ENCODE measurements at places on chromosomes 12 and 14. TPM values are rescaled to one million over a fixed set of nuclear protein-coding genes. Genes with fewer than 3 reads are reported as not detected.
A peak's percentile ranks its signal among the peaks of the same experiment; 100 is the strongest.

GRCh38 chr12:31386364-31386777 is 60.4 kb upstream of the SINHCAF start:
- no peak for DNase-seq

- no peak for DNase-seq
Measured at GRCh38 chr12:50211392-50212070, 44.4 kb upstream of the CERS5 start.

- DNase-seq, result no peak
Measured at GRCh38 chr12:121550974-121551634, 29.7 kb downstream of the KDM2B start.

- DNase-seq, result no peak
Measured at GRCh38 chr12:12428047-12428446, 71.2 kb downstream of the BORCS5 start.

DNA sequence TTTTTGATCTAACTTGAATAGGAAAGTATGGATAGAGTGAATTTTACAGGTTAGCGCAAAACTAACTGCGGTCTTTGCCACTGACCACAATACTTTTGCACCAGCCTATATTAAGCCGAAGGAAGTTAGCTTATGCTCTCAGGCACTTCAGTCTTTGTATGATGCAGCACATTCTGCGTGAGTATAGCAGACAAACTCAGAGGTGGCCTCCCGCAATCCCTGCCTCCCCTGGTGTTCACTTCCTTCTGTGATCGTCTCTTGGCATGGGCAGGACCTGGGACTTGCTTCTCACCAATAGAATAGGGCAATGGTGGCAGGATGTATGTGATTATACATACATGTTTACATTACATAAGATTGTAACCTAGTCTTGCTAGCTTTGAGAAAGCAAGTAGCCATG is 10.3 kb upstream of the SLC6A13 start:
- no peak for DNase-seq

- DNase-seq, result no peak
Measured at GRCh38 chr14:96309896-96310330, 53.2 kb downstream of the ATG2B start.

DNA sequence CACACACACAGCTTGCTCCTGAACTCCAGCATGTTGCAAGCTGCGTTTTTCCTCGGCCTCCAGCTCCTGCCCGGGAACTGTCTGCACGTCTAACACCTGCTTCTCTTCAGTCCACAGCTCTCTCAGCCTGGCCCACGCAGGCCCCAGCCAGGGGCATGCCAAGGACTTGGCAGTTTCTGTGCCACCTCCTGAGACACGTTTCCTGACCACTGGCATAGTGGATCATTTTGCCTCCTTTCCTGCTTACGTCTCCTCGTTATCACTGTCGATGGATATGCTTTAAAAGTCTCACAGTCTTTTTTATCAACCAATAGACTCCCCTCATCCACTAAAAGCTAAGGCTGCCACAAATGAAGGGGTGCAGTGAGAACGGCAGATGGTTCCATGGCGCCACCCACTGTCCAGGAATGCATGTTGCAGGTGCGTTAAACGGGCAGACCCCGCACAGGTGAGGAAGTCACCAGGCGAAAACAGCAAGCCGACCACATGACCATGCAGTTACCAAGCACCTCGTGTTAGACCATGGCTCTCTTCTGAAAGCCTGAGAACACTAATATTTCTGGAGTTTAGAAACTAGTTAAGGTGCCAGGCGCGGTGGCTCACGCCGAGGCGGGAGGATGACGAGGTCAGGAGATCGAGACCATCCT is 14.7 kb upstream of the TEAD4 start:
- DNase-seq, result peak; percentile 44

DNA sequence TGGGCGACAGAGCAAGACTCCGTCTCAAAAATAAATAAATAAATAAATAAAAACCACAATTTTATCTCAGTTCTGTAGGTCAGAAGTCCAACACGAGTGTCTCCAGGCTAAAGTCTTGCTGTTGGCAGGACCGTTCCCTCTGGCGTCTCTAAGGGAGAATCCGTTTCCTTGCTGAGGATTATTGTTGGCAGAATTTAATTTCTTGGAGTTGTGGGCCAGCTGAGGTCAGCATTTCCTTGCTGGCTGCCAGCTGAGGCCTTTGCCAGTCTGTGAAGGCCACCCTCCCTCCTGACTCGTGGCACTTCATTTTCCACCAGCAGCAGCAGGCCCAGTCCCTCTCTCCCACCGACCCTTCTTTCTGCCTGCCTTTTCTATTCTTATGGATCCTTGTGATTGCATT is 17.2 kb downstream of the PSMC1 start:
- DNase-seq, result peak; percentile 49

GRCh38 chr12:75058228-75058627 is 151.4 kb downstream of the KCNC2 start:
- no peak for DNase-seq

GRCh38 chr14:93965946-93966474 is 10.4 kb downstream of the ASB2 start:
- DNase-seq, result no peak

DNA sequence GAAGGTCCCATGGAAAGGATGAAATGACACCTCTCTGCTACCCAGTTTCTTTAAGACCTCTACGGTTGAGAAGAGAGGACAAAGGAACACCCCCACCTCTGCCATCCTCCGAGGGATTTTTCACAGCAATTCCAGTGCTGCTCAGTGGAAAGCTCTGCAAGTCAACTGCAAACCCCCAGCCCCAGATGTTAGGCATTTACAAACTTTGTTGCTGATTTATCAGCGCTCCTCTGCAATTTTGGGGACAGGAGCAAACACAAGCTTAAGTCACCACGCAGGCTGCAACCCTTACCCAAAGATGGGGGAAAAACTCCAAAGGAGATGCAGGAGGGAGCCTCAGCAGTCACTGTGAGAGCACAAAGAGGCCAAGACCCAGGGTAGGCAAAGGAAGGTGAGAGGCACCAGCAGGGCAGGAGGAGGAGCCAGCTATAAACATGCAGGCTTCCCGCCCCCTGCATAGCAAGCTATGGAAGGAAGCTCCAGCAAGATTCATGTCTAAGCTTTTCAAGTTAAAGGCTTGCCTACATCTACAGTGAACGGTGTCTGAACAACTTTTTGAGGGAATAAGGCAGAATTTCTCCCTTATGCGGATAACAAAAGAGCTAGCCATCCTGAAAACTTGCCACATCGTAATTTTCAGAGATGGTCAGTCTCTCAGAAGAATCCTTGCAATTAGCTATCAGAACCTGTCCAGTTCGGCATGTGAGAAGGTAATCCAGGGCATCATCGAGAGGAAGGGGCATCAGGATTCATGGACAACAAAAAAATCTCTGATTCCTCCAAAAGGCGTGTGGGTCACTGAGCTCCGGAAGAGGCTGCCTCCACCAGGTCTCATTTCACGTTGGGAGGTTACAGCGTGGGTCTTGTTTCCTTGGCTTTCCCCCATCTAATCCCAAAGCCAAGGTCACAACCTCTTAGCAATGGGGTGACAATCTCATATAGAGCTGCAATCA is 3.9 kb downstream of the CTDSP2 start:
- DNase-seq, result no peak

DNA sequence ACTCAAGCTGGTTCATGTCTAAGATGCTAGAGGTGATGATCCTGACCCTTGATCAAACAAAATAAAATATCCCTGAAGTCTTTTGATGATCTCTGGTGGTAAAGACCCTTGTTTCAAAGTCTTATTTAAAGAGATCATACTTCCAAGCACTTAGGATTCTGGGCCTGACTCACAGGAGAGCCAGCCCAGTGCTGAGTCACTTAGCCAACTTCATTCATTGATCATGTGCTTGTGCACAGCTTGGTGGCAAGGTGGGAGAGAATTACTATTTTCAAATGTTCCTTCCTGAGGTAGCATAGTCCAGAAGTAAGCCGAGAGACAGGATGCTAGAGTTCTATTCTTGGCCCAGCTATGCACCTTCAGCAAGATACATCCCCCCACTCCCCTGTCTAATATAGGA is 40.6 kb downstream of the SCN8A start:
- no peak for DNase-seq

DNA sequence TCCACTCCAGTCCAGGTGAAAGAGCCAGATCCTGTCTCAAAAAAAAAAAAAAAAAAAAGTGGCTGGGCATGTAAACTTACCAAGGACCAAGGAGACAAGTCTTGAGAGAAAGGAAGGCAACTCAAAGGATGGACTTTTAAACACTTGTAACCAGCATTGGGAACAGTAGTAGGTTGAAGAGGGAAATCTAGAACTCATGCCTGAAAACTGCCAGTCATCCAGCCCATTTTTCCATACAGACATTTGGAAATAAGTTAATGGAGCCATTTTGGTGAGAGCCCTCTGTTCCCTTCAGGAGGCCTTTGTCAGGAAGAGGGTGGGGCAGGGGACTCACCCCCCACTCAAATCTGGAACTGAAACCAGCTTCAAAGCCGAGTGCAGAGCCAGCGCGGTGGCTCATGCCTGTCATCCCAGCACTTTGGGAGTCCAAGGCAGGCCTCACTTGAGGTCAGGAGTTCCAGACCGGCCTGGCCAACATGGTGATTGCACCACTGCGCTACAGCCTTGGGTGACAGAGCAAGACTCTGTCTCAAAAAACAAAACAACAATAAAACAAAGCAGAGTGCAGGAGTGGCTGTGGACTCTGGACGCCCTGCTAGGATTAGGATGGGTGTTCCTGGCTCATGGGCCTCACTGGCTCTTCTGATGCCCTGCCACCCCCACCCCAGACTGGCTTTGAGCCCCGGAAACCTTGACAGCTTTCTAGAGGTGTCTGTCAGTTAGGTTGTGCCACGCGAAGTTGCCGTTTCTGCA is 1.6 kb upstream of the MLXIP start:
- no peak for DNase-seq

- no peak for DNase-seq
Measured at GRCh38 chr12:89179245-89179644, 173.1 kb downstream of the DUSP6 start.

- no peak for DNase-seq
Measured at GRCh38 chr14:45091710-45092109, 7.8 kb downstream of the PRPF39 start.

DNA sequence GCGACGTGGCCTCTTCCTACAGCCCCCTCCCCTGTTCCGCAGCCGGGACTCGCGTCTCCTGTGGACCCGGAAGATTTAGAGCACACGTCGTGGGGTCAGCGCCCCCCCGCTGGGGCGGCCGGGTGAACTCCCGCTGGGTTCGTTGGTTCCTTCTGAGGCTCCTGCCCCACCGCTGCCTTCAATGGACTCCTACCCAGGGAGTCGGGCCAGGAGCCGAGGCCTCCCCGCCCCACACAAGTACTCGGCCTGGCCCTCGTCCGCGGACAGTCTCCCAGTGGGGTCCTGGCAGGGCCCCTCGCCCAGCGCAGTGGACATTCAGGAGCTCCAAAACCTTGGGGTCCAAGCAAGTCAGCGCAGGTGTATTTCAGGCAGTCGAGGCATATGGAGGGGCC is 1.2 kb downstream of the MMP17 start:
- DNase-seq, result no peak

- no peak for DNase-seq
Measured at GRCh38 chr14:100950024-100950423, 46.5 kb upstream of the RTL1 start.

NELL2 gene
- total RNA-seq, result 1.7 TPM

LRFN5 gene
- 0.79 TPM for total RNA-seq

DNA sequence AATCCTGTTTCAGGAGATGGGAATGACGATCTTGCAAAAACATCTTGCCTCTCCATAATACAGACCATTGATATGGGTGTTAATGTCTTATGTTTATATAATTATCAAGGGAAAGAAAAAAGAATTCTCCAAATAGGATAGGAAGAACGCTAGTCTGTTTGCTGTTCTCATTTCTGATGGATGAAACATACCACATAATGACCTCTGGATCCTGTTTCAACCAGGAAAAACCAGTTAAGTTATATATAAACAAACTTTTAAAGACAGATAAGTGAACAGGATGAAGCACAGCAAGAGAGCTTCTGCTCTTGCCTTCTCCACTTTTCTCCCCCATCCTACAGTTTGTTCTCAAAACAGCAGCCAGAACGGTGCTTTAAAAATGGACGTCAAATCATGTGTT is 27.8 kb downstream of the COQ6 start:
- no peak for DNase-seq

CRY1 gene
- 9.5 TPM for total RNA-seq

GRCh38 chr12:116726694-116727093 is 11.2 kb downstream of the SPRING1 start:
- DNase-seq, result no peak

DNA sequence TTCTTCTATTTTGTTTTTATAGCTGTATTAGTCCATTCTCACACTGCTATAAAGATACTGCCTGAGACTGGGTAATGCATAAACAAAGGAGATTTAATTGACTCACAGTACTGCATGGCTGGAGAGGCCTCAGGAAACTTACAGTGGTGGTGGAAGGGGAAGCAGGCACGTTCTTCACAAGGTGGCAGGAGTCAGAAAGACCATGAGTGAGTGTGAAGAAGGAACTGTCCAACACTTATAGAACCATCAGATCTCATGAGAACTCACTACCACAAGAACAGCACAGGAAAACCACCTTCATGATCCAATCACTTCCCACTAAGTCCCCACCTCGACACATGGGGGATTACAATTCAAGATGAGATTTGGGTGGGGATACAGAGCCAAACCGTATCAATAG is 42.3 kb downstream of the ARMH4 start:
- DNase-seq, result no peak

GRCh38 chr14:105414456-105415371 is 4.9 kb upstream of the MTA1 start:
- DNase-seq, result peak; percentile 87

GRCh38 chr14:23071244-23071920 is 14.1 kb upstream of the CDH24 start:
- DNase-seq, result peak; percentile 86

DNA sequence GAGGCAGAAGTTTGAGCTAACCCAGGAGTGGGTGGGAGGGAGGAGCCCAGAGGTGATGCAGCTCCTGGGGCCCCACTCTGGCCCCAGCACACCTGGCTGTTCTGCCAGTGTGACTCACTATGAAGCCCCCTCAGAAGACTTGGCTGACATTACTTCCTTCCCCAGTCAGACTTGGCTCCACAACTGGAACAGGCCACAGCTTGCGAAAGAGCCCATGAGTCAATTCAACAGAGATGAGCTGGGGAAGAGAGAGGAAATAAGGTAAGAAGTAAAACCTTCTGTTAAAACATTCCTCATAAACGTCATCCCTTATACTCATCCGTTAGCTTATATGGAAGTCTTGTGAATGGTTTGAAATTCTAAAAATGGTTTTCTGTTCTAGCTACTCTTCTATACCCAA is 245.9 kb downstream of the ADAMTS20 start:
- no peak for DNase-seq

IQSEC3 gene
- total RNA-seq, result 1.4 TPM

DNA sequence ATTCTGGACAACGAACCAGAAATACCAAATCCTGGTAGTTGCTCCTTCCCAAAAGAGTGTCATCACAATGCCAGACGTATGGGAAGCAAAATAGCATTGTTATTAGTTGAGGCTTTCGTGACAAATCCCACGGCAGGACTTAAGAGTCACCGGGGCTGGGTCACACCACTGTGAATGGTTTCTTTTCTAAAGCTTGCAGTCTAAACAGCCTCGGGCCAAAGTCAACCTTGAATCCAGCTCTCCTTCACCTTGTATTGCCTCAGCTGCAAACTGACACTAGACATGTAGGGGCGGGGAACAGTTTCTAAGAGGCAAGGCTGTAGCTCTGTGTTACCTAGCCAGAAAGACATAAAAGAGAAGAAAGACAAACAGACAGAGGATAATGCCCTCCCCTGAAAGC is 734.8 kb downstream of the MED13L start:
- DNase-seq, result no peak

GRCh38 chr12:104669851-104670337 is 213.1 kb downstream of the CHST11 start:
- DNase-seq, result peak; percentile 50
